Spinal cord (tissue), 10 donors: ENCODE measurements at places on chromosomes 4 and X.
A peak's percentile ranks its signal among the peaks of the same experiment; 100 is the strongest.

- no peak for DNase-seq
These were observed 10.0 kb downstream of the QRFPR start for GRCh38 chr4:121370729-121371325.

DNA sequence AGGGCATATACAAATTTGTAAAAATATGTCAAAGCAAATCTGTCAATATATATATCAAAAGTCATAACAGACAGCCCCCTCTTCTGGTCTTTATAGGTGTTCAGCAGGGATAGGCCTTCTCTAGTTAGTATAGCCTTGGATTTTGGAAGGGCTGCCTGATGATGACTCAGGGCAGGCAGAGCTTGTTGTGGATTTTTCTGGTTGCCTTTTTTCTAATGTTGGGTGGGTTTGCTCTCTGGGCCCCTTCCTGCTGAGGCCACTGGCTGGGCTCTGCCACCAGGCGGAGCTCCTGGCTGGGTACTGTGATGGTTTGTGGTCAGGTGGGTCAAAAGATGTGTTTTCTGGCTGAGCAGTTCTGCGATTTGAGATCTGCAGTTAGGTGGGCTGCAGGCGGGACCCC, 294.2 kb downstream of the GRIA2 start:
- no peak for DNase-seq

DNA sequence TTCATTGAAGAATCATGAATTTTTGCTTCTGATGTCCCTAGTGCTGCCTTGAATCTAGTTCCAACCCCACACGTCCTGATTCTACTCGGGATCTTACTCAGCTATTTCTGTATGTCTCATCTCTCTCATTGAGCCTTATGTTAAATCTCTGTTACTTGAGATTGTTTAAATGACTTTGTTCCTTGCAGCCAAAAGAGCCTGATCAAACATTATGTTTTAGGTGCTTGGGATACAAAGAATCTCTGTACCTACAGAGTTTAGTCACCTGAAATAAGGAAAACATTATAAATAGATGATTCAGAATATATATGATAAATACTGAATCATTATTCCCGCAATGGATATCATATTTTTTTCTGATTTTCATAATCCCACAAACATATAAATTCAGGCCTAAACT, 13.7 kb upstream of the ANKRD50 start:
- DNase-seq: no peak

- no peak for DNase-seq
These were observed 44.5 kb downstream of the AASDH start for GRCh38 chr4:56342746-56343145.

DNA sequence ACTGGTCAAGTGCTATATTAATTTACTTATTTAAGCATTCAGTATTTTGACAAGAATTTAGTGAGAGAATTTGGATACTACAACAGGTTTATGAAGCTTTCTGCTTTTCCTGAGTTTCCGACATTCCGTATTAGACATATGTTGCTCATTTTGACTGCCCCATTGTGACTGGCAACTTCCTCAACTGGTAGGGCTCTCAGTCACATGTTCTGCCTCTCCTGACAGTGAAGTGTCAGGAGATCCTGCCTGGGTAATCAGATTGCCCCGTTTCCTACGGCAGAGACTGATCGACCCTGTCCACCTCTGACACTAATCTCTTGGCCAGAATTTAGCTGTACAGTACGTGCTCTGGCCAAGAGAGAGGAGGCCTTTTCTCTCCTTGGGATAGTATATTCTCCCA, 49.5 kb downstream of the CLNK start:
- DNase-seq: no peak

DNA sequence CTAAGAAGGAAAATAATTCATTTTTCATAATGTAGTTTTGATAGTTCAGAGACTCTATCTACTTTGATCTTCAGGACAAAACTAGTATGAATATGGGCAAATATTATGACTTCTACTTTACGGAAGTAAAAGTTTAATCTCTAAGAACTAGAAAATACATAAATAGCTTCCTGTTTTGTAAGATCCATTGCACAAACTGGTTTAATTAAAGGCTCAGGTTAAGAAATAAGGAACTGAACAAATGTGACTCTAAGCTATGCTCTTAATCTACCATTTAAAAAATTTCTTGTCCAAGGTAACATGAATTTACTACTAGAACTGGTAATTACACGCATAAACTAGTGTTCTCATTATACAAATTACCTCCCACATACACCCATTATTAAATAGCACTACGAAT, 360.6 kb downstream of the INPP4B start:
- no peak for DNase-seq

DNA sequence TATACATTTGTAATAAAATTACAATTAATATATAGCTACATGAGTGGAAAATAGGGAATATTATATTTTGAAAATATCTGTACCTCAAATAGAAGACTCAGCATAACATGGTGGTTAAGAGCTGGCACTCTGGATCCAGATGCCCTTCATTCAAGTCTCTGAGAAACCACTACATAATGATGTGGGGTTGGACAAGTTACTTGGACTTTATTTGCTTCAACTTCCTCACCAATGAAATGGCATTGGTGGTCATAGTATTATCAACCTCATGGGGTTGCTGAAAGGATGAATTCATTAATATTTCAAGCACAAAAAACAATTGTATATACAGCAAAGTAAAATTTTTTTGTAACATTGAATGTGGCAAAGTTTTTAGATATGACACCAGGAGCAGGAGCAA, 46.4 kb upstream of the UGT2B7 start:
- DNase-seq: no peak

- DNase-seq: no peak
These were observed 4.1 kb downstream of the PLAC8 start for GRCh38 chr4:83110223-83110945.

DNA sequence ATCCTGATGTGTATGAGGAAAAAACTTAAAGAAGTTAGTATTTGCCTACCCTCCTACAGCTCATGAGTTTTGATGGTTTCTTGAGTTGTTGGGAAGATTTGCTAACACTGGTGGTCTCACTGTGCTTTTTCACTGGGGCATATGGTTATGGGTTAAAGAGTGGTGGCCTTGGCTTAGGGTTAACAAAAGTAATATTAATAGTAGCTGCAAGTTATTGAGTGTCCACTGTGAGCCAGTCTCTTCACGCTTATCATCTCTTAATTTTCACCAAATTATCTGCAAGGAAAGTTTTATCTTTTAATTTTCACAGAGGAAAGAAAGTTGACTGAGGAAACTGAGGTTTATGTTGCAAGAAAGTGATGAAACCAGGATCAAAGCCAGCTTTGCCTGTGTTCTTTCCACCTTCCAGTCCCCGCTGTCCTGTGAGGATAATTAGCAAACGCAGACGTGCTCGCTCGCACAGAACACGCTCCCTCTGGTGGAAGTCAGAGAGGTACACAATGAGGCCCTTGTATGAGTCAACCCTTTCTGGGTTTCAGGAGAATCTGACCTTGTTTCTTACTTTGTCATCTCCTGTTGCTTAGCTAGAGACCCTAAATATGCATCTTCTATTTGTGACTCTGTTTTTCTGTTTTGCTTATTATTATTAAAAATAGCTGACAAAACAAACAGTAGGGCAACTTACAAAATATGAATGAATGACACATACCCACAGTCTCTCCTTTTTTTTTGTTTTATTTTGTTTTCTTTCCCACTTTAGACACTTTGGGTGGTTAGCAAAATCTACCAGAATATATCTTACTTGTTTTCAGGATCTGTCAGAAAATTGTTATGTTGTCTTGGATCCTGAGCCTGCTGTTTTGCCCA, 94.3 kb downstream of the DDIT4L start:
- DNase-seq: no peak

- no peak for DNase-seq
These were observed 381 bp downstream of the TXK start for GRCh38 chr4:48133669-48134068.

DNA sequence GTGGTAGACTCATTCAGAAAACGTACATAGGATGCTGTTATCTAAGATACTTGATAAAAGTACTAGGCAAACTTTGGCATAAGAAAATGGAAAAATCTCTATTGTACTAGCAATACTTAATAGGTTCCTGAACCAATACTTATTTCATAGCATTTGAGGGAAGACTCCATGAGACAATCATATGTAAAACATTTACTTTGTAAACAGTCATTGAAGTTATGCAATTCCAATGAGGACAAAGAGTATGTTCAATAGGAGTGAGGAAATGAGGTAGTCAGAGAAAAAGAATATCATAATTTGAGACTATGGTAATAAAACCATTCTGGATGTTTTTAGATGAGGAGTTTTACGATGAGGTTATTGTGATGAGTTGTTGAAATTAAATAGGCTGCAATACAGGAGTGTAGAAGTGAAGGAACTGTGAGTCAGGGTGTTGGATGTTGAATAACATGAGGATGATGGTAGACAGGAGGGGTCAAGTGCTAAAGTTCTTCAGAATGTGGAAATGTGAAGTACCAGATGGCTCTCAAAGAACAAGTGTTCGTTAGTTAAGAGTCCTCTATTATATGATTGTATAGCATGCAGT, 397.9 kb downstream of the PPP3CA start:
- DNase-seq: no peak

GRCh38 chrX:28946846-28947245, 359.6 kb downstream of the IL1RAPL1 start:
- no peak for DNase-seq

DNA sequence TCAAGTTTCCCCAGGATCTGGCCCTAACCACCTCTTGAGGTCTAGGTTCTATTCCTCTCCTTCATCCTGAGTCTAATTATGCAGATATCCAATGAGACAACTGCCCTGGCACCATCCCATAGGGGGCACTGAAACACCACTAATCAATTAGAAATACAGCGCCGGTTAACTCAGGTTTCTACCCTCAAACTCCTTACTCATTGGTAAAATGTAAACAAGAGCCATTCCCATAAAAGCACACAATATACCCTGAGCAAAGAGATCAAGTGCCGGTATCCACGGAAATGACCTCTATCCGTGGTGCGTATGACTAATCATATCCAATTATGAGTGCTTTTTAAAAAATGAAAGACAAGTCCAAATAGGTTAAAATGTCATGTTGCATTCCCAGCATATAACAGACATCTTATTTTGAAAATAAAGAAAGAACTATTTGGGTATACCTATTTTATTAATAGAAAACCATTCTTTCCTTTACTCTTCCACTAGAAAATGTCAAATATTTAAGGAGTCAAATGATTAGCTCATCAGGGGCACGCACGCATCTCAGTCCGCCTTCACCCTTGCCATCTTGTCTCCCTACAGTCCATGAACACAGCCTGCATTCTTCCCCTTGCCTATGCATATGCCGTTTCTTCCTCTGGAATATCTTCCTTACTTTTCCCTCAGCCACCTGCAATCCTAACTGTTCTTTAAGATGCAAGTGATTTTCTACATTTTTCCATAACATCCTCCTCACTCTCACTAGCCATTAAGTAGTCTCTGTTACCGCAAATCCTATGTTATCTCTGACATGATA, 141.1 kb downstream of the MAML3 start:
- peak; percentile 71 for DNase-seq

GRCh38 chr4:81605271-81605670, 133.6 kb upstream of the RASGEF1B start:
- DNase-seq: no peak

- no peak for DNase-seq
These were observed 218.7 kb upstream of the HS3ST1 start for GRCh38 chr4:11647433-11647832.

DNA sequence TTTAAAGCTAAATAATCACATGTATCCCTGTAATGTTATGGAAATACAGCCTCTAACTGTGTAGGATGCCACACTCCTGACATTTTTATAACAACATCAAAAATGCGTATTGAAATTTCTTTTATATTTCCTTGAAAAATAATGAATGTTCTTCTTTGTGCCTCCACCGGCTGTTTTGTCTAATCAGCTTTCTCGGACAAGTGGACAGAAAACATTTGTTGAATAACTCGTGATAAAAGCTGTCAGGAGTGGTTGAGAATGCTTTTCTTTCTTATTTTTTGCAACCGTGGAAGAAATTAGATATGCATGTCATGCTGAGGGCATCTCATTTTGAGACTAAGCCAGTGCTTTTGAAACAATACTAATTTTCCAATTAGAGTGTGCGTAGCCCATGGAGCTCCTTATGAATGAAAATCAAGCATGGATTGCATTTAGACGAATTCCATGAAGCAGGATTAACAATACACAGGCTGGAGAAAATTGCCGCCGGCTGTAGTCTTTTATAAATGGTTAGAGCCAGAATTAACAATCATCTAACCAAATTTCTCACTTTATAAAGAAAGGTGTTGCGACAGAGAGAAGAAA, 614.5 kb upstream of the LCORL start:
- DNase-seq: no peak

DNA sequence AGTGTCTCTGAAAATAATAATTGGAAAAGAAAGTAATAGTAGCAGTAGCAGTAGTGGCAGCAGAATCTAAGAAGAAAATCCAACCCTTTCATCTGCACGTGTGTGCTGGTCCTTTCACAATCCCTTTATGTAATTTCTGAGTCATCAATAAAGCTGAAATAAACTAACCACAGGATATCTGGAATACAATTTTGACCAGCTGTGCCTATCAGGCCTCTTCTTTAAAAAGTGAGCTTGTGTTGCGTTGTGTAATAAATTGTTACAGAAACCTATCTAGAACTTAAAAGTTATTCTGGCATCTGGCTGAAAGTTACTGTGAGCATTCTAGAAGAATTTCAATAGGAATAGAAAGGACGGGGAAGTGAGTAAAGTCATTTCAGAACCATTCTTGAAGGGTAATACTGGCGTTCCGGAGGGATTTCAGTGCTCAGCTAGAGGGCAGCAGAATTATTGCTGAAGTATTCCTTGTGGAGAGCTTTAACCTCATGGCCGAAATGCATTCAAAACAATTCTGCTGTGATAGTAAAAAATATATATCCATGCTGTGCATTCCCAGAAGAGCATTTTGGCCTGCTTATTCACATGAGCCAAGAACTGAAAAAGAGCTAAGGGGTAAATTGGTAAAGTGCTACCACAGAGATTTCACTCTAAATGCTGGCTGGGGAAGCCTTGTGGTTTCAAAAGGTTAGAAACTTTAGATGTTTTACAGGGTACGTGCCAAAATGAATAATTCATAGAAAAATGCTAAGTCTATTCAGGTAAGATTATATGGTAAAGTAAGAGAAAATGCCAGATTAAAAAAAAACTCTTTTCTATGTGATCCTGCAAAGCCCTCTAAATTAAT, 260.6 kb downstream of the NKX6-1 start:
- DNase-seq: peak; percentile 7

- no peak for DNase-seq
These were observed 848.1 kb upstream of the FRG1 start for GRCh38 chr4:189092581-189092980.

- DNase-seq: no peak
These were observed 30.0 kb downstream of the RCHY1 start for GRCh38 chr4:75484190-75484589.

- no peak for DNase-seq
These were observed 113.8 kb upstream of the PUDP start for GRCh38 chrX:7261672-7262332.

- no peak for DNase-seq
These were observed 165.3 kb downstream of the PJA1 start for GRCh38 chrX:68999931-69000330.

DNA sequence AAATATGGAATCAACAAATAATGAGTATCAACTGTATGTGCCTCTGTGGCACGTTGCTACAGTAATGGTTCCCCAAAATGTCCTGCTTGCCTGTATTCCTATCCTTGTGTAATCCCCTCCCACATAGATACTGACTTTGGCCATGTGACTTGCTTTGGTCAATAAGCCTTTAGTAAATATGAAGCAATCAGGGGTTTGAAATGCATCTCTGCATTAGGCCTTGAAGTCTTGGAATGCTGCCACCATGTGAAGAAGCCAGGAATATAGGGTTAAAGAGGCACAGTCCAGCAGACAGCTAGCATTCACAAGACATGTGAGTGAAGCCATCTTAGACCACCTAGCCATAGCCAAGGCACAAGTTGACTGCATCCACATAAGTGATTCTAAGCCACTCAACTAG, 190.9 kb downstream of the GABRB1 start:
- DNase-seq: no peak

GRCh38 chr4:83010522-83011318, at the start of gene LIN54:
TSS of gene LIN54 (minus strand) at chr4:83010823. CDS start at chr4:82984844, 25,979 bp downstream.
- peak; percentile 36 for DNase-seq
